Right renal cortex interstitium (tissue), 3 donors: ENCODE measurements at places on chromosomes 3 and 15. TPM values are rescaled to one million over a fixed set of nuclear protein-coding genes. Genes with fewer than 3 reads are reported as not detected.
A peak's percentile ranks its signal among the peaks of the same experiment; 100 is the strongest.

TRPM1 gene
- polyA plus RNA-seq: 0.54 TPM

DNA sequence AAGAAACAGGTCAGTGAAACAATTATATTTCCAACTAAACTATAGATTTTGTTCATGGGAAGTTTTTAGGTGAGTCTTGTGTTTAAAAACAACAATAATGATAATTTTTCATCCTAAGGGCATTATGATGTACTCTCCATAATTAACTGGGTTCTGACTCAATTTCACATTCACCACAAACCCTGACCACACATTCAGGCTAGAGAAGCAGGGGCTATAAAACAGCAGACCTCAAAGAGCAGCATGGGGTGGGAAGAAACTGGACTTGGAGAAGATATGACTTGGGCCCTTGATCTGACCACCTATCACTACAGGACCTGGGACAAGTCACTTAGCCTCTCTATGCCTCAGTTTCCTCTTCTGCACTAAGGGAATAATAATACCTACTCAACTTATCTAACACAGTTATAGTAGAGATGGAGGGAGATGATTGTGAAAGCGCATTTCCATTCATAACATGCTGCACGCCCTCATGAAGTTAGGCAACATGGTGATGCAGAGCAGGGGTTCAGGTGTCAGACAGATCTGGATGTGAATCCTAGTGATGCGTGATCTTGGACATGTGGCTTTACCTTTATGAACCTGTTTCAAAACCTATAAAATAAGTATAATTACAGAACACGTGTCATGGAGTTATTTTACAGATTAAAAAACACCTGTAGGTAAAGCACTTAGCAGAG lies 63.0 kb upstream of the ACP3 start:
- no peak for DNase-seq

SLC2A2 gene
- 17.3 TPM for polyA plus RNA-seq

DNA sequence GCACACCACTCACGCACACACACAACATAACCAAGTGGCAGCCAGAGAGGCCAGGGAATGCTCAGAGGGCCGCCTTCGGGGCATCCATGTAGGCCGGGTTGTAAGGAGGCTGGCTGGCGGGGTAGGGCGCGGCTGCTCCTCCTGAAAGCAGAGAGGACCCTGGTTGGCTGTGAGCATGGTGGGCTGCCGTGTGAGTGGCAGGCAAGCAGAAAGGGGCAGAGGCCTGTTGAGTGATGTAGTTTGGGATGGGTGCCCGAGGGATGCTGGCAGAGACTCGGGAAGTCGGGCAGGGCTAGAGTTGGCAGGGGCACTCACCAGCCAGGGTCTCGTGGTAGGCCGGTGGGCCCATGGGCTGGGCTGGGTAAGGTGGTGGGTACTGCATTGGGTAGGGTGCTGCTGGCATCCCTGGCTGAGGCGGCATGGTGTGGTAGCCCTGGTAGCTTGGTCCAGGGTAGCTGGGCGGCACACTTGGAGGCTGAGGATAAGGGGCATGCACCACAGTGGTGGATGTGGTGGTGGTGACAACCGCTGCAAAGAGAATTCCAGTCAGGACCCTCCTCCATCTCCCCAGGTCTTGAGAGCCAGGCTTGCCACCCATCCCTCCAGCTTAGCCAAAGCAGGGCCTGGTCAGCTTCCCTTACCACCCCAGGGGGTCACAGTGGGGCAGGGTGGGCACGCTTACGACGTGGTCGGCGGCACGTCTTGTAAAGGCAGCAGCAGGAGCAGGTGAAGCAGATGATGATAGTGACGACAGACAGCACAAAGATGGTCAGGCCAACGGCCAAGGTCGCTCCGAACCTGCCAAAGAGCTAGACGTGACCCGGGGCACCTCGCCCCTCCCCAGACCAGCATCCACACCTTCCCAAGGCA lies 22.7 kb downstream of the ATRIP start:
- DNase-seq: no peak

- DNase-seq: no peak
These were observed 32.4 kb upstream of the SNX4 start for GRCh38 chr3:125552401-125552800.

PRKCD gene
- polyA plus RNA-seq: 22.6 TPM

- no peak for DNase-seq
These were observed 61.5 kb upstream of the SETMAR start for GRCh38 chr3:4241595-4242170.

PEX11A gene
- polyA plus RNA-seq: 18.5 TPM

GOLGA8R gene
- 4.8 TPM for polyA plus RNA-seq

DNA sequence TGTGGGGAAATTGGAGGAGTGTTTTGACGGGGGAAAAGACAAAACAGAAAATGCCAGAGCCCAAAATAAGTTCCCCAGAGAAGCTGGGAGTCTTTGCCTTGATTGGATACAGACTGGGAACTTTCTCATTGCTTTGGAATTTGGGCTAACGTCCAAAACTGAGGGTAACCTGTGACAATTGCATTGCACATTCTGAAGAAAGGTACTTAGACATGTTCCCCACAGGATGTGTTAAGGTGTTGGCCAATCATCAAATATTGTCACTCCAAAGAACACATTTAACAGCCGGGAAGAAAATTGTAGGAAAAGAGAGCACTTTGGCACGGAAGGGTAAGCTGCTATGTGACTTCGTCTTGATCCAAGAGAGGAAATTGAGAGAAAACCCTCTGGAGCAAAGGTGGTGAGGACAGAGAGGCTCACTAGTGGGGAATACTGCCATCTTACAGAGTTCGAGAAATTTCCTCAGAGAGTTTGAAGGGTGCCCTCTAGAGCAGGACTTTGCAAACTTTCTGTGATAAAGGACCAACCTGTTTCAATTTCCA lies 619.5 kb upstream of the TBL1XR1 start:
- DNase-seq: no peak

DNA sequence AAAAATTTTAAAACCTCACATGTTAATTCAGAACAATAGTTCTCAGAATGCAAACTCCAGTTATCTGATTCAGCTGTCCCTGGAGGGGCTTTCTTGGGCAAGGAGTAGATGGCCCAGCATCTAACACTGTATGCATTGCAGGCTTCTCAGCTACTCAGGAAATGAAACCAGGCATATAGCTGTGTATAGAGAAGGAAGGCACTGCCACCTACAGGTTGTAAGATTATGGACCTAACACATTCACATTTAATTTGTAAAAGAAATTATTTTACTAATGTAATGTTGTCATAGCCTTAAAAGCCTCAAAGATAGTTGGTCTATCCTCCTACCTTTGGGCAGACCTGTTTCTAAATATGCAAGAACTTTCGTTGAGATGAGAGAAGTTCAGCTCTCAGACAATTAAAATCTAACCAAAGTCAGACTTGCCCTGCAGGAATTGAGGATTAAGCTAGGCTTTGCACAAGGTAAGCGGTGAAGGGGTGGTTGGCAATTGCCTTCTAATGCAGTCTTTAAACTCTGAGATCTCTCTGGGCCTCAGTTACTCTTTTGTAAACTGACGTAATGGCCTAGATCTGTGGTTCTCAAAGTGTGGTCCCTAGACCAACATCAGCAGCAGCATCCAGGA lies 132.8 kb upstream of the SLC24A5 start:
- DNase-seq: peak; percentile 55

BNC1 gene
- 0.12 TPM for polyA plus RNA-seq

GRCh38 chr3:5122741-5123706 lies 932 bp downstream of the ARL8B start:
- DNase-seq: no peak

DNA sequence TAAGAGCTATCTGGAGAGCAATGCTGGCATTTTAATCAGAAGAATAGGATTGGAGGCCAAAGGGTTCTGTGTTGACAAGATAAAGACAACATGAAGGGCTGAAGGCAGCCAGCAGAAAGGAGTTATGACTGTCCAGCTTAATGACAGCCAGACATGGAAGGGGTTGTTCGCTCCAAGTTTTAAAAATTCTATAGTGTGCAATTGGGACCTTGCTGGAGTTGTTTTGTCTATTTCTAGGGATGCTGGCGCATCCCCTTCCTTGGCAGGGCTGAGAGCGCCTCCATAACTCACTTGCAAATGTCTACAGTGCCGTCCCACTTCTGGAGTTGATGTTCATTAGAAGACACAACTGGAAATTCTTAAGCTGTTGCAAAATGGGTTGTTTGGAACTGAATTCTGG lies 200.7 kb downstream of the TLE3 start:
- DNase-seq: no peak

GRCh38 chr3:106333911-106334618 lies 465.3 kb upstream of the CBLB start:
- no peak for DNase-seq

DNA sequence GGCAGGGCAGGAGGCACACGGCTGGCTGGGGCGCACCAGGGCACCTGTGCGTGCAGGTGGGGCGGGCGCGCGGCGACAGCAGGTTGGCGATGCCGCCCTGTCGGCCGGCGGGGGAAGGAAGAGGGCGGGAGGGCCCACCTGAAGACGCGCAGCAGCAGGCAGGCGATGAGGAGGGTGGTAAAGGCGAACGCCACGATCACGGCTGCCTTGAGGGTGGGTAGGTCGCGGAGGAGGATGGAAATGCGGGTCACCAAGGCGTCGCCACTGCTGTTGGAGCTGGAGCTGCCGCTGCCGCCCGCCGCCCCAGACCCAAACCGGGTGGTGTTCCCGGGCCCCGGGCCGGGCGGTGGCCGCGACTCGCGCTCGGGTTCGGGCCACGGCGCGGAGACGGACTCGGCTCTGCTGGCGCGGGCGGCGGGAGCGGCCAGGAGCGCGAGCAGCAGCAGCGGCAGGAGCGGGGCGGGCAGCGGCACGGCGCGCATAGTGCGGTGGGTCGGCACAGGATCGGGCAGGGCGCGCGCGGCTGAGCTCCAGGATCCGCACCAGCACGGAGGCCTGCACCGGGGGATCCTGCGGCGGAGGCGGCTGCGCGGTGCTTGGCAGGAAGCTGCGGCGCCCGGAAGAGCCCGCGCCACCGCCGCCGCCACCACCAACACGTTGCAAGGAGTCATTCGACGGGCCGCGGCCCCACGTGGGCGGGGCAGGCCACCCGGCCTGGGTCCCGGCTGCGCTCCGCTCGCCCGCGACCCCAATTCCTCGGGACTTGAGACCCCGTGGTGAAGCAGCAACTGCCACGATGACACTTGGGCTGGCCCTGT lies at the start of gene FAM174B:
TSS of gene FAM174B (minus strand) at position 598 of the 818 bp plus-strand sequence.
- DNase-seq: no peak

GATA2 gene
- 36.4 TPM for polyA plus RNA-seq

DNA sequence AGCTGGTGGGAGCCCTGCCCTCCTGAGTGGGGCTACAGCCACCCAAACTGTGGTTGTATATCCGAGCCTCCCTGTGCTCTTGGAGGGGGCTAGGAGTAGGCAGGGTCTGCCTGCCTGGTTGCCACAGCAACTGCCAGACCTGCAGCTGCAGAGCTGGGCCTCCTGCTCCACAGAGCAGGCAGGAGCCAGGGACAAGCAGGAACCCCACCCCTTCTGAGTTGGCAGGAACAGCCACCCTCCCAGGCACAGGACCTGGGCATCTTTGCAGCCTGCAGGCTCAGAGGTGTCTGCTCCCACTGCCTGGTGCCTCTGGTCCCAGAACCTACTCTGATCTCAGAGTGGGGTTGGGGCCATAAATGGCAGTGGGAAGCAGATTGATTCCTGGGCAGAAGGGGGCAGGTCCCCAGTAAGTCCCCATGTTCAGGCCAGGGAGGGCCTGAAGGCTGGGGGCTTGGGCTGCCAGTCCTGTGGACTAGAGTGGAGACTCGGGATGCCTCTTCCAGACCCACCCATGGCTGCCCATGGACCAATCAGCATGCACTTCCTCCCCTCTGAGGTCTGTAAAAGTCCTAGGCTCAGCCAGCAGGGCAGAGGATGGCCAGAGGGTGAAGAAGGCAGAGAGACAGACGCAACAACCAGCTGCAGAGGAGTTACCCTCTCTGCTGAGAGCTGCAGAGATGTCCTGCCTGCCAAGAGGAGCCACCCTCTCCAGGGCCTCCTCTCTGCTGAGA lies 10.3 kb upstream of the LRRC31 start:
- no peak for DNase-seq

DNA sequence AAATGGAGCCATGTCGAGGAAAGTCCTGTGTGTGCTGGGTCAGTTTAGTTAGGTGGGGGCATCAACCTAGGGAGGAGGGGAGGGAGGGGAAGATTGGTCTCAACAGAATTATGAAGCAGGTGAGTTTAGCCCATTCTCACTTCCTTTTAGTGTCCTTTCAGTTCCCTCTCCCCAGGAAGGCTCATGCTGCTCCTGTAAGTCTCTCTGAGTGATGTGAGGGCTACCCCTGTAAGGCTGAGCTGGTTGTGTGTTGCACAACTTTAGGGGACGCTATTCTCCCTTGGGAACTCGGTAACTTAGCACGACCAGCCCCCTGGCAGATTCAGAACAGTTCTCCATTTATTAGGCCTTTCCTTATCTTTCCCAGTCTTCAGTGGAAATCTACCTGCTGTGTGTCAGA lies 21.2 kb downstream of the IL5RA start:
- no peak for DNase-seq

- no peak for DNase-seq
These were observed 82.2 kb upstream of the WDR72 start for GRCh38 chr15:53841651-53842050.

DNA sequence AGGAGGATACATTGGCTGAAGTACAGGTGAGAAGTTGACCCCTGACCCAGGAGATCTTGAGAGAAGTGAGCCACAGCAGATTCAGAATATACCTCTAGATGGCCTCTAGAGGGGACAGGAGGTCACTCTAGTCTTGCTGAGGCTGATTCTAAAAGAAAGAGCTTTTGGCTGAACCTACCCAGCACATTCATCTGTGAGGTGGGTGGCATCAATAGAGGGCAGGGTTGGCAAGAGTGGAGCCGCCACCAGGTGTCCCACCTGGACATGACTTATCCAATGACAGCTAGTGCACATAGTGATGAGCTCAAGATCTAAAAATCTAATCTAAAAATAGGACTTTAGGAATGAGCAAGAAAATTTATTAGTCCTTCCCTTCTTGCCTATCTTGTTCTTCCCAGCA lies 51.6 kb downstream of the CYP19A1 start:
- DNase-seq: no peak

PRR23E gene
- not detected for polyA plus RNA-seq

DNA sequence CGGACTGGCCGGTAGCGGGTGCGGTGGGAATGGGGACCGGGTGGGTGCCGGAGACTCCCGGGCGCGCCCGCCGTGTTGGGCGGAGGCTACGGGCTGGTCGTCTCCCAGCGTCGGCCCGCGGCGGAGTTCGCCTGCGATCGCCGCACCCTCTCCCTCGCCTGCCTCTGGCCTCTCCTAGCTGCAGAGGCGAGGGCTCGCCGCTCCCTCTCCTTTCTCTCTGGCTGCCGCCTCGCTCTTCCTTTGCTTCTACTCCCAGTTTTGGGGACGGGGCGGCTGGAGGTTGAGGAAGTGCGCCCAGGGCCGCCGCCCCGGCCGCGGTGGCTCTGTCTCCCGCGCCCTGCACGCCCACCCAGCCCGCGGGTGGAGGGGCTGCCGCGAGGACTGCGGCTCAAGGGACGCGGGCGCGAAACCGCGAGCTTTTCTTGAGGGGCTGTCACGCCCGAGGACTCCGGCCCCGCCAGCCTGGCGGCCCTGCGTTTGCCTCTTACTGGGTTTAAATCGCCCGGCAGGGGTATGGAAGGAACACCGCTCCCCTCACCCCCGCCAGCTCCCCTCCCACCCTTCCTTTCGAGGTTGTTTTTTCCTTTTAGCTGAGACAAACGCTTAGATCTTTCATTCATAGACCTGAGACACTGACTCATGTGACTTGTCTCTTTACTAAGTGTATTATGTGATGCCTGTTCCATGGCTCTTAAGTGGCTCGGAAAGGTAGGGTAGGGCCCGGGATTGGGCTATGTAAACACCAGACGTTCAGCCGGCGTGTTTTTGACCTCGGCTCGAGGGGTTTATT lies 654 bp downstream of the PIK3CA start:
- DNase-seq: peak; percentile 32

PRR20G gene
- not detected for polyA plus RNA-seq
